CD4-positive, alpha-beta T cell (primary cell): ENCODE measurements at places on chromosomes 7 and 10. TPM values are rescaled to one million over a fixed set of nuclear protein-coding genes. Genes with fewer than 3 reads are reported as not detected.

The SLC26A5 gene
- total RNA-seq = not detected

The LEP gene
- total RNA-seq = not detected

The ITPRID1 gene
- total RNA-seq = not detected

The GALNT17 gene
- total RNA-seq = not detected

DNA sequence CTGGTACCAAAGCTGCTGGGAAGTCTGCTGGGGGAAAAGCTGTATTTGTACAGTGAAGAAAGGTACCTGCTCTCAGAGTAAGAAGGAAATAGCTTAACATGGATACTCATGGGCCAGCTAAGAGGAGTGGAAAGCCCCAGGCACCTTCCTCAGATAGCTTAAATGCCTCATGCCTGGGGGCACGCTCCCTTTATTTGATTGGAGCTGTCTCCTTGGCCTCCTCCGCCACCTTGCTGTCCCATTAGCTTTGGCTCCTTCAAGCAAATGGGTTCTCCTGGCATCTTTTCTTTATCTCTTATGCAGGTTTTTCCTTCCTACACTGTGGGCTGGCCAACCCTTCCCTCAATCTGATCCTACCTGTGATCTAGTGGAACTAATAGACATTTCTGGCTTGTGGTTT is 318.5 kb downstream of the SH2D4B start:
- DNase-seq = no peak
- H3K4me3 ChIP-seq = no peak overlapping the region
- H3K27ac ChIP-seq = no peak overlapping the region
- no peaks in the 10 kb centered on the region for H3K4me1 ChIP-seq
- no peaks in the 10 kb centered on the region for H3K27me3 ChIP-seq

DNA sequence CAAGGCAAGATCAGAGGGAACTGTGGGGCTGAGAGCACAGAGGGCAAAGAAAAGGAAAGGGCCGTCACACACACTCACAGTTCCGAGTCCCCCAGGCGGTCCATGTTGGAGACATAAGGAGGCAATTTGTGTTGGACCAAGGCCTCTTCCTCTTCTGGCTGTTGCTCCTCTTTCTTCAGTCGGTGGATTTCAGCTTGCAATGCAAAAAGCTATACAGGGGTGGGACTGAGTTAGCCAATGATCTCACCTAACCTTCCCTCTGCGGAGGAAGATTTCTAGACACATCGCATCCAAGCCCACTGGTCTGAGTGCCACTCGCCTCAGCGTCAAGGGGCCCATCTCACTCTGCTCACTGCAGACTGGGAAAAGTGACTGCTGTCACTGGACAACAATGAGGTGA is 5.5 kb downstream of the WDR91 start:
- H3K4me1 ChIP-seq = peaks cover 29% of the 10 kb centered on the region
- no peak overlapping the region for H3K27ac ChIP-seq
- no peak overlapping the region for H3K4me3 ChIP-seq
- H3K27me3 ChIP-seq = no peaks in the 10 kb centered on the region
- DNase-seq = no peak

The NPY4R2 gene
- not detected for total RNA-seq

The PAX4 gene
- total RNA-seq = not detected

- no peak overlapping the region for H3K4me3 ChIP-seq
- H3K27ac ChIP-seq = no peak overlapping the region
- H3K4me1 ChIP-seq = no peaks in the 10 kb centered on the region
- H3K36me3 ChIP-seq = no peaks in the 10 kb centered on the region
- H3K27me3 ChIP-seq = no peaks in the 10 kb centered on the region
- no peak for DNase-seq
These were observed 569.3 kb upstream of the IGFBP3 start for GRCh38 chr7:46490406-46490805.

DNA sequence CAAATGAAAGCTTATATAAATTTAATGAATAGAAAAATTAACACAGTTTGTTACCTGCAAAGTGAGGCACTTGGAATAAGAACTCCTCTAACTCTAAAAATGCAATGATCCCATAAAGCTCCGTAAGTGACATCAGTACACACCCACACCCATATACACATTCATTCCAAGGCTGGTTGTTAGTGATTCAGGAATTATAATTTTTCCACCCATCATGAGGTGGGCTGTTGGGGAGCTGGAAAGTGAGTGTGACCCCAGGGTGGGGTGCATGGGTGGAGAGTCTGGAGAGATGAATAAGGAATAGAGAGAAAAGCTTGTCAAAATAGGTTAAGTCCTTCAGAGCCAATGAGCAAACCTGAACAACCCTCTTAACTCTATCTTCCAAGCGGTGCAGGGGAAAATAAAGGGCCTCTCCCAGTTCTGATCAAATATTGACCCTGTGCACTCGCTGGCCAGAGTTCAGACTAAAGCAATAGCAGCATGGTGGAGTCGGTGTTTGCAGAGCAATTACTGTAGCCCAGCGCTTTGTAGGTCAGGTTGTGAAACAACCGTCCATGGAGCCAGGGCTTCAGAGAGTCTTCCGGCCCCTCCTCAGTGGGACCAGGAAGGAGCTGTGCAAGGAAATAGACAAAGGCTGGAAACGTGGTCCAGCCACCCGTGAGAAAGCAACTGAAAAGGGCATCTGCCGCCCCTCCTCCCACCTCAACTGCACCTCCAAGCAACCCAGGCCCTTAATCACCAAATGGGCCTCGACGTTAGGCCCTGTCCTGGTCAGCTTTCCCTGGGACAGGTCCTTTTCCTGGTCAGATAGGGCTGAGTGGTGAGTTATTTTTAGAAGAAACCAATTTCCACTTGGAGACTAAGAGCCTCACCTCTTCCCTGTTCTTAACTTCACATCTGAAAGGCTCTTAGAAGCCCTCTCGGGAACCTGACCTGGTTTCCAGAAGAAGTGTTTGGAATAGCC is 61.2 kb downstream of the SH3PXD2A start:
- no peaks in the 10 kb centered on the region for H3K27me3 ChIP-seq
- no peak for DNase-seq
- no peak overlapping the region for H3K27ac ChIP-seq
- no peaks in the 10 kb centered on the region for H3K36me3 ChIP-seq
- H3K4me3 ChIP-seq = no peak overlapping the region

The MRLN gene
- not detected for total RNA-seq

The SPDYE3 gene
- not detected for total RNA-seq

DNA sequence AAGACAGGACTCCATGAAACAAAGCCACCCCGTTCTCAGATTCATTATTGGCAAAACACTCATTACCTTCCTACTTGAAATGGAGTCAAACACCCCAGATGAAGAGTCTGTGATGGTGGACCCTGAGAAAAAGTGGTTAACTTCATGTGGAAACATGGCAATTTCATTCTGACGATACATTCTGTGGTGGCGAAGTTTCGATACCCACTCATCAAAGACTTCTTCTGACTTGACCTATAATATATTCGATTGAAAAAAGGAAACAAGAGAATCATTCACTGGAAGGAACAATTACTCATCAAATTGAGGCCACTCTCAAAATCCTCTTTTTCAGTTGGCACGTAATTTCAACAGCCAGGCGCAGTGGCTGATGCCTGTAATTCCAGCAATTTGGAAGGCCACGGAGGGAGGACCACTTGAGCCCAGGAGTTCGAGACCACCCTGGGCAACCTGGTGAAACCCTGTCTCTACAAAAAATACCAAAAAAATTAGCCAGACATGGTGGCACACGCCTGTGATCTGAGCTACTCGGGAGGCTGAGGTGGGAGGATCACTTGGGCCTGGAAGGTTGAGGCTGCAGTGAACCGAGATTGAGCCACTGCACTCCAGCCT is 108.8 kb upstream of the GSDME start:
- H3K27ac ChIP-seq = no peak overlapping the region
- H3K4me3 ChIP-seq = no peak overlapping the region
- peaks cover 57% of the 10 kb centered on the region for H3K36me3 ChIP-seq
- no peak for DNase-seq

The LRRC4 gene
- total RNA-seq = 1.1 TPM

The RGR gene
- total RNA-seq = not detected

- DNase-seq = no peak
- no peaks in the 10 kb centered on the region for H3K36me3 ChIP-seq
- H3K27ac ChIP-seq = no peak overlapping the region
- H3K27me3 ChIP-seq = no peaks in the 10 kb centered on the region
These were observed 93.7 kb downstream of the FZD1 start for GRCh38 chr7:91357901-91358300.

The ZNF32 gene
- 19.5 TPM for total RNA-seq

GRCh38 chr7:7766671-7767070 is 48.3 kb upstream of the RPA3 start:
- H3K27ac ChIP-seq = no peak overlapping the region
- DNase-seq = no peak
- no peaks in the 10 kb centered on the region for H3K36me3 ChIP-seq
- no peak overlapping the region for H3K4me3 ChIP-seq

GRCh38 chr10:21495002-21495751 is 30.3 kb downstream of the SKIDA1 start:
- H3K4me3 ChIP-seq = peak overlapping the region; percentile 73
- H3K36me3 ChIP-seq = no peaks in the 10 kb centered on the region
- no peak for DNase-seq
- peaks cover 42% of the 10 kb centered on the region for H3K4me1 ChIP-seq
- no peak overlapping the region for H3K27ac ChIP-seq

DNA sequence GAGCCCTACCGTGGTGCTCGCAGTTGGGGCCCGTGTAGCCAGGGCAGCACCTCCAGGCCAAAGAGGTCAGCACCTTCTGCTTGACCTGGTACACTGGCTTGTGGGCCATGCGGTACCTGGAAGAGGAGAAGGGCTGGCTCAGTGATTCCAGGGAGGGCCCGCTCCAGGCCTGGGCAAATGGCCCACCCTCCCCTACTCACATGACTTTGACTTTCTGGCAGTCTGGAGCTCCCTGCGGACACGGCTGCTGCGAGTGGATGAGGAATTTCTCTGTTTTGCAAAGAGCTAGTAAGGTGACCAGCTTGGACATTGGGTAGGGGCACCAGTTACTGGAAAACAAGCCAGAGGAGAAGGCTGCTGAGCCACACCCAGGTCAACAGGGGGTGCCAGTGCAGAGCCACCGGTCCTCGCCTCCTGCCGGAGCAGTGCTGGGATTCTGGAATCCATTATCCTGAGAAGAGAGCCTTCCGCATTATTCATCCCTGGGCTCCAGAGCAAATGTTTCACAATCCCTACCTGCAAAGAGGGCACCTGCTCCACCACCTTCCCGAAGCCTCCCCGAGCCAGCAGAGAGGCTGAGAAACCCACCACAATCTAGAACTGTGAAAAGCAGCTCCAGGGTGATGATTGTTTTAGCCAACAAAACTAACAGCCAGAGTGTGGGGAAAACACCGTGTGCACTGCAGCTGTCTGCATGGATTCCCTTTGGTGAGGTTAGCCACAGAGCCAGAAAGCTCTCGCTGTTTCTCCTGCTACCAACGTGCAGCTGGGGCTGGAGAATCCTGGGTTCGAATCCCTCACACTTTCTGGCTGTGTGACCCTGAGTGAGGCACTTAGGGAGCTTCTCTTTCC is 11.8 kb downstream of the MMRN2 start:
- H3K27me3 ChIP-seq = no peaks in the 10 kb centered on the region
- H3K27ac ChIP-seq = no peak overlapping the region
- H3K4me1 ChIP-seq = peaks cover 14% of the 10 kb centered on the region
- no peaks in the 10 kb centered on the region for H3K36me3 ChIP-seq
- H3K4me3 ChIP-seq = no peak overlapping the region
- no peak for DNase-seq

DNA sequence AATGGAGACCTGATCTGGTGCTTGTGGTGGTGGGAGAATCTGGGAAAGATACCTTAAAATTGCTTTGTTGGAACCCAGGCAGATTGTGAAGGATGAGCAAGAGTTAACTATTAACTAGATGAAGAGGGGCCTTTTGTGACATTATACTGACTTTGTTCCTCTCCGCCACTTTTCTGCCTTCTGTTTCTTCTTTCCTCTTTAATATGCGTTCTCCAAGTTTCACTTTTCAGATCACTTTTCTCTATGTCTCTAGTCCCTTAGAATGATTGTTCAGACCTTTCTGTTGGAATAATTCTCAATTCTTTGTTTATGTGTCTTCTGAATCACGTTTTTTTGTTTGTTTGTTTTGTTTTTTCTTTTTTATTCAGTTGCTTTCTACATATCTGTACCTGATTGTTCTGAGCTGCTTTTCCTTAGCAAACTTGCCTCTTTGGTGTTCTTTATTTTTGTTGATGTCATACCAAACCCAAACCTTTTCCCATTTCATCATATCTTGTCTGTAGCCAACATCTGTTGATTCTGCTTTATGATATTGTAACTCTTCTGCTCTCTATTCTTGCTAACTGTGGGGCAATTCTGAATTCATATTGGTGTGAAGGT is 2.8 kb downstream of the BMPR1A start:
- no peak overlapping the region for H3K4me3 ChIP-seq
- H3K27me3 ChIP-seq = no peaks in the 10 kb centered on the region
- H3K36me3 ChIP-seq = no peaks in the 10 kb centered on the region
- no peak overlapping the region for H3K27ac ChIP-seq
- peaks cover 13% of the 10 kb centered on the region for H3K4me1 ChIP-seq

DNA sequence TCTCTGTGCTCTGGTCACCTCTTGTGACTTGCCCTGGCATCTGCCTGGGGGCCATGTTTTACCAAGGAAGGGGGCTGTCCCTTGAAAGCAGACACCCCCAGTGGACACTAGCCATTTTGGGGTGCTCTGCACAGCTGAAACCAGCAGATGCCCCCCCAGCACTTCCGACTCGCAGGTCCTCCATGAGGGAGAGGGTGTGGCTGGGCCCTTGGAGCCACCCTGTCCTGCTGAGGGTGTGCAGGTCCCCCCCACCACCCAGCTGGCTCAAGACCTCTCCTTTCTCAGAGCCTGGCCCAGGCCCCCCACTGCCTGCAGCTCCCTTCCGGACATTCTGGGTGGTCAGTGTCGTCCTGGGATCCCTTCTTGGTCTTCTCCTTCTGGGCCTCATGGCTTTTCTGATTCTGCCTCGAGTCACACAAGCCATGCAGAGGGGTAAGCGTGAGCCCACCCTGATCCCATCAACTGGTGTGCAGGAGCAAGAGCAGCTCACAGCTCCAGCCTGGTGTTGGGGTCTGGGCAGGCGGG is 12.3 kb downstream of the SCART1 start:
- no peaks in the 10 kb centered on the region for H3K27me3 ChIP-seq
- H3K36me3 ChIP-seq = peaks cover 2% of the 10 kb centered on the region
- DNase-seq = no peak
- H3K4me3 ChIP-seq = no peak overlapping the region
- H3K27ac ChIP-seq = no peak overlapping the region

GRCh38 chr7:17631061-17631460 is 309.2 kb downstream of the SNX13 start:
- no peak overlapping the region for H3K27ac ChIP-seq
- no peaks in the 10 kb centered on the region for H3K27me3 ChIP-seq
- H3K36me3 ChIP-seq = no peaks in the 10 kb centered on the region

GRCh38 chr10:22251751-22252223 is 34.0 kb upstream of the EBLN1 start:
- peak overlapping the region; percentile 76 for H3K4me3 ChIP-seq
- peak overlapping the region; percentile 71 for H3K27ac ChIP-seq
- DNase-seq = peak; percentile 65
- peaks cover 10% of the 10 kb centered on the region for H3K4me1 ChIP-seq

DNA sequence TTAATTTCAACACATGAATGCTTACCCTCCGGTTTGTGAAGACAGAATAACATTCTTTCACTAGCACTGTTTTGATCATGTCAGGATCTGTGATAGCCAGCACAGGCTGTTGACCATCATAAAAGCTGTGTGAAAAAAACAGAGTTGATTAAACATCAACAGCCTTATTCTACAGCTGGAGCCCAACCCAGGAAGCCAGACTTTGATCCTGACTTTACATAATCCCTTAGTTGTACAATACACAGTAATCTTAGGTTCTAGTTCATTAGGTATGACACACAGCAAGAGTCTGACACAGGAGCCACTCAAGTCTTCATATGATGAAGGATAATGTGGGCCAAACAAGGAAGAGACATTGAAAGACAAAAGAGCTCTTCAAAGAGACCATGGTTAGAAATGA is 11.4 kb downstream of the CYP3A4 start:
- no peak overlapping the region for H3K27ac ChIP-seq
- no peaks in the 10 kb centered on the region for H3K36me3 ChIP-seq
- H3K4me1 ChIP-seq = no peaks in the 10 kb centered on the region
- no peak for DNase-seq
- peaks cover 17% of the 10 kb centered on the region for H3K27me3 ChIP-seq

The GCK gene
- total RNA-seq = 0.71 TPM
